ENCODE measurements at places on chromosomes 13 and 19.

- DNase-seq = no peak
Measured at GRCh38 chr19:5950741-5951140, 27.2 kb downstream of the RANBP3 start.

- no peak for DNase-seq
Measured at GRCh38 chr19:38542040-38542439, 75.7 kb downstream of the MAP4K1 start.

DNA sequence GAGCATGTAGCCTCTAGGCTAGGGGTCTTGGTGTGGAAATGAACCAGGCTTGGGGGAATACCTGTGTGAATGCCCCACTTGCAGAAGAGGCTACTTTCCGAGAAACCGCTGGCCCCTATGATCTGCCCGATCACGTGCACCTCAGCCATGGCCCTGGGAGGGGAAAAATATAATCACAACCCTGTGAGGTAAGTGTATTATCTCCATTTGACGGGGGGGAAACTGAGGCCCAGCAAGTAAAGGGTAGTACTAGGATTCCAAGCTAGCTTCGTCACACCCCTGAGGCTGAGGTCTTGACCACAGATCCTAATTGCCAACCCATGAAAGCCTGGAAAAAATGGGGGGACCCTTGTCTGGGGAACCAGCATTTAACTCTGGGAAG is 587 bp downstream of the B9D2 start:
- DNase-seq = no peak

DNA sequence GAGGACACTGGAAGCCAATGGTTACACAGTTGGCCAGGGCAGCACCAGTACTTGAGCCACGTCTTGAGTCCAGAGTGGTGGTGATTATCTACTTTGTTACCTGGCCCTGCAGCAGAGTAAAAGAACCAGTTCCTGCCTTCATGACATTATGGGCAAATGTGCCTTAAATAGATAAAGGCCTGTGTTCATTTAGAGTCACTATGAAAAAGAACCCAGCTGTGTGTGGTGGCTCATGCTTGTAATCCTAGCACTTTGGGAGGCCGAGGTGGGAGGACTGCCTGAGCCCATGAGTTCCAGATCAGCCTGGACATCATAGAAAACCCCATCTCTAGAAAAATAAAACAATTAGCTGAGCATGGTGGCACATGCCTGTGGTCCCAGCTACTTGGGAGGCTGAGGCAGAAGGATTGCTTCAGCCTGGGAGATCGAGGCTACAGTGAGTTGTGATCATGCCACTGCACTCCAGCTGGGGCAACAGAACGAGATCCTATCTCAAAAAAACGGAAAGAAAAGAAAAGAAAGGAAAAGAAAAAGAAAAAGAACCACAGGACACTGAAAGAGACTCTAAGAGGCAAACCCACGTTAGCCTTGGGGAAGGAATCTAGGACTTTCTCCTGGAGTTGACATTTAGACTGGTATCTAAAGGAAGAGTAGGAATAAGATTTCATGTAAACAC is 3.4 kb upstream of the IRF2BP1 start:
- no peak for DNase-seq

DNA sequence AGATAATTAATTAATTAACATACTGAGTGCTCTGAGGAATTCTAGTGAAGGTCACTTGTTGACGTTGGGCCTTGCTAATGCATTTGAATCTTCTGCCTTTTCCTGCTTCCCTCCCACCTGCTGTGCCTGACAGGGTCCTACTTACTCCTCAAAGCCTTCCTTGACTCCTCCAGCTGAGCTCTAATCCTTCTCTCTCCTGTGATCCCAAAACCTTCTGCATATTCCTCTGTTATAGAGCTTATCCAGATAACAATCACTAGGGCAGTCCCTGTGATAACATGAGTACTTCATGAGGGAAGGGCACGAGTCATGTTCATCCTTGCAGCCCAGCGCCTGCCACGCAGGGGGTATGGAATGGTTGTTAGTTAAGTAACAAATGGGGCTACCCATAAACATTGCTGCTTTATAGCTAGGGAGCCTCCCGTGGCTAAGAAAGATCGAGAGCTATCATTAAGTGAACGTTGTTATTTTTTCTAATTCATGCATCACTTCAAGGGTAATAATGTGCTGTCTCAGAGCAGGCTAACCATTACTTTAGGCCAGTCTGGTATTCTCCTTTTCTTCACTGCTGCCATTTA is 19.1 kb upstream of the SPATA13 start:
- DNase-seq = no peak

DNA sequence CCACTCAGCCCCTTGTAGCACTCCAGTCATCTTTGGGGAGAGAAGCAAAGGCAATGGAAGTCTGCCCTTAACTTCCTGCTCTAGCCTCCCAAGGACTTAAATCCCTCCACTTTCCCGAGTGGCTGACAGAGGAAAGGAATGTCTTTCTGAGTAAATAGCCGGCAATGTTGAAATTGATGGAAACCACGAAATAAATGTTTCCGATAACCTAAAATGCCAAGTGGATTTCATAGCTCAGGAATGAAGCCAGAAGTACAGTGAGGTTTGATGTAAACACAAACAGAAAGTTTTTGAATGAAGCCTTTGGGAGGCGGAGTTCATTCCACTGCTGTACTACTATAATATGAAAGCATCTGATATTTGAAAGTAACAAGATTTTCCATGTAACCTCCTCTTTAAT is 14.0 kb upstream of the TBC1D4 start:
- DNase-seq = no peak

DNA sequence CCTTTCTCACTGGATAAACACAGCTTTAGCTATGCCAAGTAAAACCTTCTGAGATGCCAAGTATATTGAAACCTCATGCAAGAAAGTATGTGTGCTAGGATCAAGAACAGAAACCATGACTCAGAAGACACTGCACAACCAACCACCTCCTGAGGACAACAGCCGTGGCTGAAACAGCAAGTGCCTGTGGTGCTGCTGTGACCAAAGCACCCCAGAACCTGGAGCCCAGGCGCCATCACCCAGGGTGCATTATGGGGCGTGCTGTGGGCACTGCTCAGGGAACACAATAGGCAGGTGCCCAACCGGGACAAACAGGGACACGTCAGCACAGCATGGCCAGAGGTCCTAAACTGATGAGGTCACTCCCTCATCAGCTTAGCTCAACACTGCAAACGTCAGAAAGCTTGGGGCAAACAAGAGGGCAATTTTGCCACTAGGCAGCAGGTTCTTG is 101.3 kb upstream of the SLC15A1 start:
- DNase-seq = no peak

GRCh38 chr13:49436890-49437289 is 7.0 kb downstream of the CAB39L start:
- DNase-seq = no peak

- DNase-seq = no peak
Measured at GRCh38 chr13:44267980-44268379, 105.6 kb upstream of the SERP2 start.

DNA sequence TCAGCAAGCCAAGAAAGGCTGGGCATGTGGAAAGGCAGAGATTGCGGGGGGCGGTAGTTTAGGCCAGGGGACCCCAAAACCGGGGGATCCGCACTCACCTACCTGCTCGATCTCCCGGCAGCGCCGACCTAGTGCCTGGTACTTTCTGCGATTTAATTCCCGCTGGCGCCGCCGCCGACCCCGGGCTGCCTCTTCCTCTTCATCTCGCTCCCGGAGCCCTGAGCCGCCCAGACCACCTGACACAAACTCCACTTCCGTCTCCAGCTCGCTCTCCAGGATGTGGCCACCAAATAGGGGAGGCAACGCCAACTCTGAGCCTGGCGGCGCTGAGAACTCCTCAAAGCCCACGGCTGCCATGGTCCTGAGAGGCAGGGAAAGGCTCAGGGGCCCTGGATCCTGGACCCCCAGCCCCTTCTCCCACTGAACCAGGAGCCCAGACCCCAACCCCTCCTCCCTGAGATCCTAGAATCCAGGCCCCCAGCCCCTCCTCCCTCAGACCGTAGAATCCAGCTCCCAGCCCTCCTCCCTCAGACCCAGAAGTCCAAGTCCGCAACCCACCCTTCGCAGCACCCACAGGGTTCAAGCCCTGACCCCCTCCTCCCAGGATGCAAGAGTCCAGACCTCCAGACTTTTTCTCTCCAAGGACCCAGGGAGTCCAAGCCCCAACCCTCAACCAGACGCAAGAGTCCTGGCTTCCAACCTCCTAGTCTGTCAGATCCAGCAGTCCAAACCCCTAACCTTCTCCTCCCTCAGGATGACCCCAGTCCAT is 933 bp downstream of the TFPT start:
- DNase-seq = no peak

- no peak for DNase-seq
Measured at GRCh38 chr19:35171730-35172129, 17.2 kb downstream of the FXYD5 start.

DNA sequence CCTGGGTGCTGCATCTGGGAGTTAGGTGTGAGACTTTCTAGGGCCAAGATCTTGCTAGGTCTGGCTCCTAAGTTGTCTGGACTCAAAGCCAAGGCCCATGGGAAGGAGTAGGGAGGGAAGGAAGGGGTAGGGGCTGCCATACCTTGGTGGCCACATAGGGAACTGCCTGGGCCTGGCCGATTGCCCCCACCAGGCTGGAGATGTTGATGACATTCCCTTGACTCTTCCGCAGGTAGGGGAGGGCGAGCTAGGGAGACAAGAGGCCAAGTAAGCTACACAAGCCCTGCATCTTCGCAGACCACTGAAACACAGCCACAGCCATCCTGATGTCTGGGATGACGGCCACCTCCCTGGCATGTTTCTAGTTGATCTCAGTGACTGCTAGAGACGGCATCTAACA is 4.1 kb upstream of the BCAT2 start:
- DNase-seq = no peak

DNA sequence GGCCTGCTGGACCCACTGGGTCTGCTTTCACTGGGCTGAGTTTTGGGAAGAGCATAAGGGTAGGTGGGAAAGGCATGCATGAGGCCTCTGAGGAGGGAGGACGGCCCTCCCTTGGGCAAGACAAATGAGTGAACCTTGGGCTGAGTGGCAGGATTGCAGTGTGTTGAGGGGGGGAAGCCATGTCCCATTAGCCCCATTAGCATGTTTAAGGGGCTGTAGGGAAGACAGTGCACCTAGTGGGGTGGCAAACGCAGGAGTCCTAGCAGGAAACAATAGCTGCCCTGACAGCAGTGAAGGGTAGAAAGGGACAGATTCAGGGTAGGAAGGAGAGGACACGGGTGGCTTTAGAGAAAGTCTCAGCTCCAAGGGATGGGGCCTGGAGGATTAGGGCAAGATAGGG is 3.1 kb upstream of the ZBTB45 start:
- DNase-seq = no peak

DNA sequence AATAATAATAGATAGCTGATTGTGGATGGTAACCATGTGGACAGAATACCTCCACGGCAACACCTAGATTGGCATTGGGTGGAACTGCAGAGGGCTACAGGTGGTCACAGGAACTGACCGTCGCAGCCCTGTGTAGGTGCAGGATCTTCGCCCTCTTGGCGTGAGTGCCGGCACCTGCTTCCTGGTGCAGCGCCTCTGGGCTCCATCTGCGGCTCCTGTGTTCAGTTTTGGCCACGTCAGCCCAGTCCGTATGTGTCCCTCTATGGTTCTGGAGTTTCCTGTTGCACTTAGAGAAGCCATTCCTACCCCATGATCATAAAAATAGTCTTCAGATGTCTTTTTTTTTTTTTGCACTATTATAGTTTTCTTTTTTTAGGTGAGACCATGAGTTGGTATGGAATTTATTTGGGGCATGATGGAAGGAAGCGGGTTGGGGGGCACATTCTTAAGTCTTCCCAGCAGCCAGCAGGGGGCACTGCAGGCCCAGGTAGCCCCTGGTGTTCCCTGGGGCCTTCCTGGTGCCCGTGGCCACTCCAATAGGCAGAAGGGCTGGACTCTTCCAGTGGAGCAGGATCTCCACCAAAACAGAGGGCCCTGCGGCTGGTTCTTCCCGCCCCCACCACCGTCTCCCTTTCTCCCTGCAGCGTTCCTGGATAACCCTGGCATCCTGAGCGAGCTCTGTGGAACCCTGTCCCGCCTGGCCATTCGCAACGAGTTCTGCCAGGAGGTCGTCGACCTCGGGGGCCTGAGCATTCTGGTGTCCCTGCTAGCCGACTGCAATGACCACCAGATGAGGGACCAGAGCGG is 10.1 kb upstream of the SLC25A42 start:
- DNase-seq = peak; percentile 84

- peak; percentile 46 for DNase-seq
Measured at GRCh38 chr13:72221276-72221962, 354.4 kb upstream of the DACH1 start.

DNA sequence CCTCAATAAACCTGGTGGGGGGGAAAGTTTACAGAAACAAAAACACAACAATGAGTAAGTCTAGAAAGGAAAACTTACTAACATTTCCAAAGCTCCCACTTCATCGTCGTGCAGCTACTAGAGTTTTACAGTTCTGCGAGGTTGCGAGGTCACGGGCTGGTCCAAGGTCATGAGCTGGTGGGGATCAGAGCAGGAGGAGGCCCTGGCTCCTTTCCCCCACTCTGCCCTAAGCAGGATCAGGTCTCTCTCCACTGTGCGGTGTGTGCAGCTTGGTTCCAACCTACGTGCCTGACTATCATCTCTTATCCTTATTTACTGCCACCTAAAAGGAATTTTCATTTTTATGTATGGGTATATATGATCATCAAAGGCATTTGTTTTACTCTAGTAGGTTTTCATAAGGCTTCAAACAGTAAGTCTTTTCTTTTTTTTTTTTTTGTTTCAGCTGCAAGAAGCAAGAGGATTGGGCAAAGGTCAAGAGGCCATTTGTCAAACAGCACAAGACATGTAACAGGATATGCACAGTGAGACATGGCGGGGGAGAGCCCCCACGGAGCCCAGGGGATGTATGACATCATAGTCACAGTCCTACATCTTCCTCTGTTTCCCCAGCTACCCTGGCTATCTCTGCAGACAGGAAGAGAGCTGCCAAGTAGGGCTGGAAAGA is 76.6 kb upstream of the POMP start:
- DNase-seq = peak; percentile 48

DNA sequence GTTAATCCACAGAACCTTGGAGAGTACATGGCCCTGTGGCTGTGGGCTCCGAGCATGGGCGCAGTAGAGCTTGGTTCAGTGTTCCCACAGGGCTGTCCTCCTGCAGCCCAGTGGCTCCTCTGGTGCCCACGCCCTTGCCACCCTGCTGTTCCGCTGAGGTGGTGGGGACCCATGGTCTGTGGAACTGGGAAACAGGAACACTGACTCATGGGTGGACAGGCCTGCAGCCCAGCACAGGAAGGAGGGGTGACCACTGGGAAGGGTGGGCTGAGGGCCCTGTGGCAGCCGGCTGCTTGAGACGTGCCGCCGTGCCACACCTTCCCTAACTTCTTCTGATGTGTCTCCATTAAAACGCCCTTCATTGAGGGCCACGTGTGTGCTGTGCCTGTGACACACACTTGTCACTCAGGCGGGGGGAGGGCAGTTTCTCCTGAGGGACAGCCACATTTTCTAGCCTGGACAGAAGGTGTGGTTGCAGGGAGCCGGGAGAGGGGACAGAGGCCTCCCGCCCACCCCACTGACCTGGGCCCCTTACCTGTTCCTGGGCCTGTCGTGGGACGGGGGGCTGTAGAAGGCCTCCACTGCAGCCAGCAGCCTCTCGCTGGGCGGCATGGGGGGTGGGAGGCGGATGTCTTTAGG is 21.1 kb downstream of the CHERP start:
- no peak for DNase-seq

DNA sequence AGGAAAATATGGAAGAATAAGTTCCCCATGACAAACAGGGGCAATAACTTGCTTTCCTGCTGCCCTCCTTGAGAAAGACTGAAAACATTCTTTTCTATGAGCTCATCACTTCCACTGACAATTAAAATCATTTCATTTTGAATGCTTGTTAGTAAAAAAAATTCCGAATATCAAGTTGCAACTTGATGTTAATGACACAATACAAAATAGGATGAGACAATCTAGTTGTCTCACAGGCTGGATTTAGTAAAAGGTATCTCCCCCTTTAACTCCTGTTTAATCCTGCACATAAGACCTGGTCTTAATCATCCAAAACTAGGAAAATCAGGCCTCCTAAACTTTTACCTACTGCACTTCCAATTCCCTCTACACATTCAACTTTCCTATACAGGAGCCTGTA is 24.7 kb downstream of the IRS2 start:
- no peak for DNase-seq
